Fibroblast of the aortic adventitia (primary cell): ENCODE measurements at places on chromosomes 16 and 17.
A peak's percentile ranks its signal among the peaks of the same experiment; 100 is the strongest.

GRCh38 chr17:61251939-61252865, 147.4 kb upstream of the TBX2 start:
- peak; percentile 99 for DNase-seq

DNA sequence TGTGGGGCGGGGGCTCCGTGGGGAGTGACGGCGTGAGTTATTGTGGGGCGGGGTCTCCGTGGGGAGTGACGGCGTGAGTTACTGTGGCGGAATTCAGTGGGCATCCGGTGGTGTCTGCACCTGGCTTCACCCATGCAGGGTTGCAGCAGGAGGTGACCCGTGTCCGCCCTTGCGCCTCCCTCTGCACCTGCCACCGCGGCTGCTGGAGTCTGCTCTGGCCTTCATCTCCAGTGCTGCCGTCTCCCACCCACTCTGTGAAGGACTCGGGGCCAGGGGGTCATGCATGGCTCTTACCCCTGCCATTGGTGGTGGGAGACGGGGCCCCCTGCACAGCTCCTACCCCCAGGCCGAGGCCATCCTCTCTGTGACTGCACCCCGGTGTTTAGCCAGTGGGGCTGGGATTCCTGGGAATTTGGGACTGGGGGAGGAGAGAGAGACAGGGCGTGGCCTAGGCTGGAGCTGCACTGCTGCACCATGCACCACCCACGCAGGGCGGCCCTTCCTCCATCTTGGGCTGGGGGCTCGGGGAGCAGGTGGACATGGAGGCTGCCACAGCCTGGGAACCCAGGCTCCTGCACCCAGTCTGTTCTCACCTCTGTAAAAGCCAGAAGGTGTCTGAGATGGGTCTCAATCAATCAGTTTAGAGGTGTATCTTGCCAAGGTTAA, 1.3 kb upstream of the PABPN1L start:
- DNase-seq = no peak

GRCh38 chr17:74305865-74306654, 20.0 kb upstream of the KIF19 start:
- DNase-seq = no peak

- peak; percentile 90 for DNase-seq
These were observed 17.1 kb downstream of the PLEKHG4 start for GRCh38 chr16:67296420-67296819.

DNA sequence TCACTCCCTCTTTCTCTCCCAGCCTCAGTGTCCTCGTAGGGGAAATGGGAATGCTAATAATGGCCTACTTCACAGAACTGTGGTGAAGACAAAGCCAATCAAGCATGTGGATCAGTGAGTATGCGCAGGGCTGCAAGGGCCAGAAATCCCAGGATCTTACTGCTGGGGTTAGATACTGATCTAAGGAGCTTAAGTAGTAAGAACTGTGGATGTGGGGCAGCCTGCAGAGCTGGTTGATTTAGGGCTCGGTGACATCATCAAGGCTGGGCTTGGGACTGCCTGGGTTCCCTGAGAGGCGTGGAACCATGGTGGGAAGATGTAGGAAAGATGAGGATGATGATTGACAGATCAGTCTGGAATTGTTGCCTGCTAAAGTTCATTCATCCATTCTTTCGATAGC, 25.6 kb downstream of the GOSR2 start:
- no peak for DNase-seq

DNA sequence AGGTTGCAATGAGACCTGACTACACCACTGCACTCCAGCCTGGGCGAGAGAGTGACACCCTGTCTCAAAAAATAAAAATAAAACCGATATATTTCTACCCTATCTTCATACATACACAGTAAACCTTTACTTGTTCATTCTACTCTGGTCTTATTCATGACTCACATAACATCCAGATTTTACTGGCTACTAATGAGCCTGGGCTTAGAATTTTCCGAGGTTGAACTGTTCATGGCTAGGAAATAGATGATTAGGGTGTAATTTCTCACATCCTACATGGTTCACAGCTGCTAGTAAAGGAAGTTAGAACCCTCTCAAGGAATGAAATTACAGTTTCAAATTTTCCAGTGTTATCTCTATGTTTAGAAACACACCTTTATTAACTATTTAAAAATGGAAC, 14.7 kb downstream of the GSPT1 start:
- no peak for DNase-seq
